ENCODE measurements at places on chromosomes 1 and 21.

DNA sequence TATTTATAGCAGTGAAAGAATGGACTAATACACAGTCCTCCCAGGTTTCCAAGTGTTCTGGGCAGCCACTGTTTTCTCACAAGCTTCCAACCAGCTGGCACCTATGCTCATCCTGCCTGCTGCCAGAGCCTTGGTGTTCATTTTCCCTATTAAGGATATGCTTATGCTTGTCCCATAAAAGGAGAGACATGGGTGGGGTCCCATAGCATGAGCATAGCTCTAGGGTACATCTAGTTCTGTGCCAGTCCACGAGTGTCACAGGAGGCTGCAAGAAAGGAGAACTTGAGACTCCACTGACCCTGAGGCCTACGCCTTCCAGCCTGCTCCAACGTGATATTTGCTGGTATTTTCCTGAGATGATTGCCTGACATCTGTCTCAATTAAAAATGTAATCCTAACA lies 192.4 kb upstream of the PTGFR start:
- DNase-seq, result no peak

DNA sequence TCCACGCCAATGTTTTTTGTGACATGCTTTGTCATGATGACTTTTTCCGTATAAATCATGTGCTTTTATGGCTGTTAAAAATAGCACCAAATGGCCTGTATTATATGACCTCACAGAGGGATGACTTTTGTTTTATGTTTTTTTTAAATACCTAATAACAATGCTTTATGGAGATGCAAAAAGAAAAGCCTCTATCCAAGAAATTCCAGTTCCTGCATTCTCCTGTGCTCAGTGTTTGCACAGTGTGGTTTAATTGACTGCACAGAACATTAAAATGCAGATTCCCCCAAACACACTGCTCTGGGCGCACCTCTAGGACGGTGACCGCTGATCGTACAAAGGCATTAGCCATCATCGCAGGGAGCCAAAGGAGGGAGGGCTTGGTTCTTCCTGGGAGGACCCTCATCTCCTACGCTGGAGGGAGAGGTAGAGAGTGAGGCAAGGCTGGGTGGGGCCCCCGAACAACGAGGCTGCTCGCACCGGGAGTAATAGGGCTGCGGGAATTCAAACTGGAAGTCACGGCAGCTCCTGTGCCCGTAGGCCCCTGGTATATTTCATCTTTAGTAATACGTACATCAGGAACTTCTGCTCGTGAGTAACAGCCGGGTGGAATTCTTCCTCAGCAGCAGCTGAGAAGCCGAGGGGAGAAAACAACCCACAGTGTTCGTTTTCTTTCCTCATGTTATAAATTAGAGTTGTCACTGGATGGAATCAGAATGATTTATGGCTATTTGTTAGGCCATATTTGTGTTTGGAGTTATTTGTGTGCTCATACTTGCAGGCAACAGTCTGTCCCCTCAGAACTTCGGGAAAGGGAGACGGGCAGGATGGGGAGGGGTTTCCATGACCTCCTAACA lies 465.6 kb downstream of the CAMTA1 start:
- DNase-seq, result no peak

GRCh38 chr1:24803220-24803619 lies 58.0 kb downstream of the CLIC4 start:
- no peak for DNase-seq

DNA sequence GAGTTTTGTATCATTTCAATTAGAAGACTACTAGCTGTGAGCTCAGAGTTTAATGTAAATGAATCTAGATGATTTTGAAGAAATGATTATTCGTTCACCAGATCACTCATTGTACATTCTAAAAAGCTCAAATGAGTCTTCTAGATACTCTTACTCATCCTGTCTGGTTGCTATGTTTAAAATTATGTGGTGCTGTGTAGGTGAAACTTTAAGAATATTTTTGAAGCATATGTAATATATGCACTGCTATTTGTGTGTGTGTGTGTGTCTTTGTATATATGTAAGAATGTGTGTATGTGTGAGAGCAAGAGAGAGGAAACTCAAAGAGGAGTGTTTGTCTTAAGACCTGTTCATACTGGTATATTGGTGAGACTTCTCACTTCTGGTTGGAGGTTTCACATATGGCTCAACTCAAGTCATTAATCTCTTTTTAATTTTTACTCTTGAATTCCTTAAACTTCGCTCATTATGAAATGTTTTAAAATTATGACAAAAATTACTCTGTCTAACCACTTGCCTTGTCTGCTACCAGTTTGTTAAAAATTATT lies 8.6 kb upstream of the C1orf105 start:
- DNase-seq, result no peak

DNA sequence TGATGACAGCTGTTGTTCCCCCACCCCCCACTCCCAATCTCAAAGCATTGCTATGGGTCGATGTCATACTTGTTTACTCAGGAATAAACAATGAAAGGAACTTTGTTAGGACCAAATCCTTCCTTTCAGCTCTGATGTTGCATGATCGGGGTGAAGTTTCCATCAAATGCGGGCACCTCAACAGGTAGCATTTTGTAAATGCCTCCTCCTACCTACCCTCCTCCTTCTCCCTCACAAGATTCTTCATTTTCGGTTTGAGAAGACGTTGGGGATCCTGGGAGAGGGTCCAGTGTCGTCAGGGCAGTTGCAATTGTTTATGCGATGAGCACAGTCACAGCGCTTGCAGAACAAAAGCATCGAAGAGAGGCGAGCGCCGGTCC lies 758 bp upstream of the HUNK start:
- no peak for DNase-seq

DNA sequence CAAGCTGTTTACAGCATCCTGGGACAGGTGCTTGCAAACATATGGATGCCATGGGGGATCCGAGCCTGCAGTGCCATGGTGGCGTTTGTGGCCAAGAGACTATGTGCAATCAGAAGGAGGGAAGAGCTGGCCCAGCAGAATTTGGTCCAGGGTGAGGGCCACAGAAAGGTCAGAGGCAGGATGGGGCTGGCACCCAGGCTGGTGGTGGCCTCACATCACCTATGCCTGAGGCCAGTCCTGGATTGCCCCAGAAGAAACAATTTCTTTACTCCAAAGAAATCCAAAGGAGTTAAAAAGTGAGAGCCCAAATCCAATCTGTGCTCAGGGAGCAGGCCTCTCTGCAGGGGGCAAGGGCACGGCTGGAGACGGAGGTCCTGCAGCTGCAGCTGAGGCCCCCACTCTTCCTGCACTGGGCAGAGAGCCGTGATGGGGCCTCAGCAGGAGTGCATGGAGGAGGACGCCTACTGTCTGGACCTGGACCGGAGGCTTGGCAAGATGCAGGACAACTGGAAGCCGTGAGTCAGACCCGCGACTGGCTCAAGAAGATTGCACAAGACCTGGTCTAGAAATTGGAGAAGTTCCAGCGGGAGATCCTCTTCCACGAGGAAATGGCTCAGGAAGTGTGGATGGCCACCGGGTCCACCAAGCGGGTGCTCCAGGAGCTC lies 163.5 kb downstream of the RYR2 start:
- DNase-seq, result no peak

DNA sequence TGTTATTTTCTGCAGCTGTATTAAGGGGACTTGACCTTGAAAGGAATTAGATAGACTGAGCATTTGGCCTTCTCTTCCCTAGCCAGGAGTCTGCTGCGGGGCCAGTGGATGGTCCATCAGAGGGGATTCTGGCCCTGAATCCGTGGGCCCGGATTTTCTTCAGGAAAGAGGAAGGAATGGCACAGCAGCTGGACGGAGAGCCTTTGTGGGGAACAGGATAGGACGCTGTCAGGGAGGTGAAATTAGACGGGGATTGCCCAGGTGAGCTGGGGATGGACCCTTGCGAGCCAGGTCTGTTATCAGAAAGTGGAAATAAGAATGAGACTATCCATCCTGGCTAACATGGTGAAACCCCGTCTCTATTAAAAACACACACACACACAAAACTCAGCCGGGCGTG lies 1.7 kb upstream of the C2CD2 start:
- DNase-seq, result no peak

DNA sequence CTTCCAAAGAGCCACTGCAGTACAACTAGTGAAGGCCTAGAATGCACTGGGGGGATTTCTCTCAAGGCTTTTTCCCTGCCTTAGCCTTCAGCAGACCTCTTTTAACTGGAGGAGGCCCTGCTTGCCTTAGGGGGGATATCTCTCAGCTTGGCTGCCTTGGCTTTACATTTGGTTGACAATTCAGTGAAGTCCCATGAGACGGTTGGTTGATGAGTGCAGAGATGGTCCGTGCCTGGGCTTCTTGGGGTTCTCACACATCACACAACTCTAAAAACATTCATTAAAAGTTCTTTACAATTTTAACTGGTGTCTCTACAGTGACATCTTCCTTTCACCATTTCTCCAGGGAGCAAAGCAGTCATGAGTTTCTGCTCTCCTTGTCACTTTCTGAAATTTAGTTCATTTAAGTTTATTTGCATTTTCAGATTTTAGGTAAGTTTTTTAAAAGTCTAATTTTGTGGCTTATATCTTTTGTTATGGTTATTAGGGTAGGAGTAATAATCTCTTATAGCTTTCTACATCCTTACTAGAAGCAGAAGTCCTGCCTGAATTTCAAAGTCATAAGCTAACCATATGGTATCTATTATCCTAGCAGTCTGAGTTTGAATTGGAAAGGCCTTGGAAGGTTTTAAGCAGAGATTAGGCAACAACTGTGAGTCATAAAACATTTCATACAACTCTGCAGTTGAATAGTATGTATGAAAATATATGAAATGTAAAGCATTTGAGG lies 487.6 kb downstream of the DPYD start:
- DNase-seq, result peak; percentile 71

GRCh38 chr21:45794027-45794426 lies 150.5 kb downstream of the PCBP3 start:
- no peak for DNase-seq

- DNase-seq, result no peak
These were observed 608.7 kb downstream of the PLPP3 start for GRCh38 chr1:55970526-55971110.

- DNase-seq, result no peak
These were observed 309.2 kb downstream of the HLX start for GRCh38 chr1:221188458-221188857.

DNA sequence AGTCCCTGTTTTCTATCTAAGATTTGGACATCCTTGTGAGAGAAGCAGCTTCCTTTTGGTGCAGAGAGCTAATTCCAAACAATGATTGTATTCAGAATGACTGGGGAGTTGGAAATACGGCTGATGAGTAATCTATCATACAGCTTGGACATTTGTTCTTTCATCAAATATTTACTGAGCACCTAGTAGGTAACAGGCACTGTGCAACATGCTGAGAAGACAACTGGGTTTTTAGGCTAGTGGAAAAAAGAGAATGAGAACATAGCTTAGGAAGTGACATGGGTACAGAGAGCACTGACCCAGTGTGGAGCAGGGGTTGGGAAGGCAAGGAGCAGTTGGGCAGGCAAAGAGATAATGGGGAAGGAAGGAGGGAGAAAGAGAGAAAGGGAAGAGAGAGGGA lies 87.5 kb downstream of the TBX19 start:
- no peak for DNase-seq

- DNase-seq, result no peak
These were observed 47.4 kb upstream of the TNFSF18 start for GRCh38 chr1:173098117-173098516.

DNA sequence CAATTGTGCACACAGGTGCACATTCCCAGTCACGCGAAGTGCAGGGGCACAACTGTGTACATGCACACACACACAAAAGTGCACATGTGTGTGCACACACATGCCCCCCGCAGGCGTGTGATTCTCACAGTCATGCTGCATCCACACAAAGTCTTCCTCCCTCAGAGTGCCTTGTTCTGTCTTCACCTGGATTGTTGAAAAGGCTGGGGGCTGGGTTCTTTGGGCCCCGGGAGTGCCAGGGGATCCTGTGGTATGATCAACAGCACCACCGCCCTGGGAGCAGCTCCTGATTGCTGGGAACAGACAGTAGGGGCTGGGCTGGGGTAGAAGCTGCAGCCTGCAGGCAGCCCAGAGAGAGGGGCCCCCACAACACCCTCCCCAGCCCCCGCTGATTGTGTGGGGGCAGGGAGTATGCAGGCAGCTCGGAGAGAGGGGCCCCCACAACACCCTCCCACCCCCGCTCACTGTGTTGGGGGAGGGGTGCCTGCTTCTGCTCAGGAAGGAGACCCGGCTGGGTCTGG lies 3.4 kb downstream of the COL18A1 start:
- no peak for DNase-seq

GRCh38 chr1:165387961-165388360 lies 31.4 kb upstream of the LMX1A start:
- DNase-seq, result no peak

DNA sequence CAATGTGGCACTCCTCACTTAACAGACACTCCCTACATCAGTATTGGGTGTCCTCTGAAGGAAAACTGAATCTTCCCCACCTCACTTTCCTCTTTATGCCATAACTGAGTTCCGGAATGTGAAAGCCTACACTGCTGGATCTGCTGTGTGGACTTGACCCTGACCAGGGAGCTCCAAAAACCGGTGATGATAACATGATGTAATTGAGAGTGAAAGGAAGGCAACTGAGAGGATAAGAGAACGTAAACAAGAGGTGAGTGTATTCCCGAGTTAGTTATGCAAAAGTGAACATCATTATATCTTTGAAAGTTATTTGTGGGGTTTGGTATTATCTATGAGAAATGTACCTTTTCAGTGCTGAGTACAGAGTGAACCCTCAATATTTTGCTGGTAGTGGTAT lies 1794.8 kb downstream of the MRPL39 start:
- DNase-seq, result no peak

- DNase-seq, result no peak
These were observed 63.7 kb upstream of the DPT start for GRCh38 chr1:168792592-168793125.

GRCh38 chr1:59703226-59703917 lies 111.4 kb upstream of the HOOK1 start:
- no peak for DNase-seq

- peak; percentile 48 for DNase-seq
These were observed 76.9 kb downstream of the RGS18 start for GRCh38 chr1:192235127-192235526.

DNA sequence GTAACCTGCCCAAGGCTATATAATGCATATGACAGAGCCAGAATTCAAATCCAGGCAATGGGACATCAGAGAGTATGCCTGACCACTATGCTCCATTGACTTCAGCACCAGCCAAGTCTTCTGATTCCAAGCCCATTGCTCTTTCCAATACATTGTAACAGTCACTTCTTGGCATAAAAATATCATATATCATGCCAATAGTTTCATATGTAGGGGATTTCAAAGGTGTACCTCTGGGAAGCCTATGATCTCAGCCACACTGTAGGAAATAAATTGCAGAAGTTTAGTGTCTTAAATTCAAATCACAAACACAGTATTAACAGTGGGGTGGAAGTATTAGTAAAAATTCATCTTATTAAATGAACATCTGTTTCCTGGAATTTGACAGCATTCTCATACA lies 30.0 kb upstream of the ROR1 start:
- DNase-seq, result no peak

DNA sequence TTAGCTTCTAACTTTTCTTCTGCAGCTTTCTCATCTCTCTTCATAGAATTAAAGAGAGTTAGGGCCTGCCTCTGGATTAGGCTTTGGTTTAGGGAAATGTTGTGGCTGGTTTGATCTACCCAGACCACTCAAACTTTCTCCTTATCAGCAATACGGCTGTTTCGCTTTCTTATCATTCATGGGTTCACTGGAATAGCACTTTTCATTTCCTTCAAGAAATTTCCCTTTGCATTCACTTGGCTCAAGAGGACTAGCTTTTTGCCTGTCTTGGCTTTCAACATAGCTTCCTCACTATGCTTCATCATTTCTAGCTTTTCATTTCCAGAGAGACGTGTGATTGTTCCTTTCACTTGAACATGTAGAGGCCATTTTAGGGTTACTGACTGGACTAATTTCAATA lies 59.6 kb downstream of the AKT3 start:
- DNase-seq, result no peak

GRCh38 chr1:41724248-41724647 lies 194.5 kb downstream of the HIVEP3 start:
- DNase-seq, result no peak

- no peak for DNase-seq
These were observed 1.7 kb downstream of the FAM78B start for GRCh38 chr1:166164995-166165660.
